ENCODE measurements at places on chromosomes 6 and 20.

- DNase-seq: no peak
Observed at GRCh38 chr20:288956-289692, 1.4 kb downstream of the C20orf96 start.

- DNase-seq: peak; percentile 28
Observed at GRCh38 chr6:143743301-143744166, 65.8 kb downstream of the PHACTR2 start.

GRCh38 chr6:170174124-170174770, 116.6 kb downstream of the DLL1 start:
- peak; percentile 42 for DNase-seq

DNA sequence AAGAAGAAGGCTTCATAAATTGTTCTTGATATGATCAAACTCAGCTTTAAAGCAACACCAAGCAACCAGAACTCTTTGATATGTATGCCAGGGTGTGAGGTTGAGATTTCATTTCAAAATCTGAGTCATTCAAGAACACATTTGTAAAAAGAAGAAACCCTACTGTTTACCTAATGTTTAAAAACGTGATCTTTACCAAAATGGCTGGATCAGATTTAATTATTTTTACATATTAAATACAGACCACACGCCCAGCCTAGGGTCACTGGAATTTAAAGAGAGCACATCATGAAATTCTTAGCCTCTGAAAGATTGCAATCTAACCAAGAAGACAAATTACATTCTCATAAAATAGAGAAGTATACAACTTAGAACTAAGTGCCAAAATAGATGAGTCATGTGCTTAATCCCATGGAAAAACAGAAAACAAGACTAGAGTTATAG, 206.8 kb upstream of the SMLR1 start:
- no peak for DNase-seq

- DNase-seq: no peak
Observed at GRCh38 chr6:79149884-79150283, 71.8 kb upstream of the PHIP start.

DNA sequence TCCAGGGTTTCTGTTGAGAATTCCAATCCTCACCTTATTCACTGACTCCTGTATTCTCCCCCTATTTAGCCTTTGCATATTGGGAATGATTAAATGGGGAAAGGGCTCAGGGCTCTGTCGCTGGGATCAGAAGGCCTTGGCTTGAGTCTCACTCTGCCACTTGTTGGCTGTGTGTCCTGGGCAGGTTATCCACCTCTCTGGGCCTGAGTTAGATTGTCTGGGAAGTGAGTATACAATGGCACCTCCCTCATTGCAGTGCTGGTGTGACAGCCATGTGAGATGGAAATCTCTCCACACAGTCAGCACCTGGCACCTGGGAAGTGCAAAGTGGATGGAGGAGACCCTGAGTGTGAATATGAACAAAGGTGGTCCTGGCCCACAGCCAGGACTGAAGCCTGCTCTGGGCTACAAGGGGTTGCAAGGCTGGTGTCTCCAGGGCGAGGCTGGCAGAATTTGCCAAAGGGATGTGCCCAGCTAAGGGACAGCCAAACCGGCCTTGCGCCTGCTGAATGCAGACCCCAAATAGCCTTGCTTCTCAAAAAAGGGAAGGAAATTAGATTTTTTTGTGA, 200.0 kb upstream of the PMEPA1 start:
- DNase-seq: no peak

DNA sequence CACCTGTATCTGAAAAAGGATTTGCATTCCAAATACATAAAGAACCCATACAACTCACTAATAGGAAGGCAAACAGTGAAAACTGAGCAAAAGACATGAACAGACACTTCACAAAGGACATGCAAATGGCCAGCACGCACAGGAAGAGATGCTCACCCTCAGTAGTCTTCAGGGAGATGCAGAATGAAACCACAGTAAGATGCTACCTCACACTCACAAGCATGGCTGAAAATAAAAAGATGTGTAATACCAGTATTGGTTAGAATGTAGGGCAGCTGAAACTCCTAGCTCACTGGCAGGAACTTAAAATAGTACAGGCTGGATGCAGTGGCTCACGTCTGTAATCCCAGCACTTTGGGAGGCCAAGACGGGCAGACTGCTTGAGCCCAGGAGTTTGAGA, 64.6 kb downstream of the SNX5 start:
- no peak for DNase-seq

- no peak for DNase-seq
Observed at GRCh38 chr20:4047614-4048013, 32.3 kb upstream of the RNF24 start.

GRCh38 chr20:62141397-62142251, 1.6 kb downstream of the PSMA7 start:
- peak; percentile 18 for DNase-seq

DNA sequence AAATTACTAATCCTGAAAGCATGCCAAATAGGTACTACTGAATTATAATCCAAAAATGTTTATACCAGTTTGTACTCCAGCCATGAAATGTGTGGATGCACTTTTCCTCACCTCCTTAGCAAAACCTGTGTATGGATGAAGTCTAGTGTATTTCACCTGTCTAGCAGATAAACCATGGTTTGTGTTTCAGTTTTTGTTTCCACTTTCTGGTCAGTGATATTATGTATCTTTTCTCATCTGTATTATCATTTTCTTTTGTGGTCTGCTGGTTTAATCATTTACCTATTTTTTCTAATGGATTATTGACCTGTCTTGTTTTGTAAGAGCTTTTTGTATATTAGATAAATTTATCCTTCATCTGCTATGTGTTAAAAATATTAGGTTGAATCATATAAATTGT, 41.0 kb upstream of the TMEM217 start:
- DNase-seq: no peak

DNA sequence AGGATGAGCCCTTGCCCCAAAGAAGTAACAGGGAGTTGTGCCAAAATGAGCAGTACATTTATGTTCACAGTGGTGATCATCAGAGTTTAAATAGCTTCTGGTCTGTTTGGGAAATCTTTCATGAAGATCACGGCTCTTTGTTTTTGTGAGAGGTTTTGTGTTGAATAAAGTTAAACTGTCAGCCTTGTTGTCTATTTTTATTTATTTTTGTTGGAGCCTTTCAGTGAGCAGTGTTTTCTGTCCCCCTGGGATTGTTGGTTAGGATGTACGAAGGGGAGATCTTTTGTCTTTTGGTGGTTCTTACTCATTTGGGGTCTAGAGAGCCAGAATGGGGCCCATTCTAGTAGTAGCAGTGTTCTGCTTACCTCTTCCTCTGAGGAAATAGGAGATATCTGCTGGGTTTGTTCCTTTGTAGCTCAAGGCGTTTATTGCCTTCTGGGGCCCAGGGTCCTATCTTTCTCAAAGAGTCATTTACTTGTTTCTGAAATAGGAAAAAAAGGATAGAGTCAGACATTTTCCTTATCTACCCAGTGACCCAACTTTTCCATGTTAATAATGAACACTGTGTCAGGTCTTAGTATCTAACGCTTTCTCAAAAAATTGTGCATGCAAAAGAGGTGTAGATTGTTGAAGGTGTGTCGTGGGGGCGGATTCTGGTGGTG, 157.4 kb downstream of the JARID2 start:
- no peak for DNase-seq

DNA sequence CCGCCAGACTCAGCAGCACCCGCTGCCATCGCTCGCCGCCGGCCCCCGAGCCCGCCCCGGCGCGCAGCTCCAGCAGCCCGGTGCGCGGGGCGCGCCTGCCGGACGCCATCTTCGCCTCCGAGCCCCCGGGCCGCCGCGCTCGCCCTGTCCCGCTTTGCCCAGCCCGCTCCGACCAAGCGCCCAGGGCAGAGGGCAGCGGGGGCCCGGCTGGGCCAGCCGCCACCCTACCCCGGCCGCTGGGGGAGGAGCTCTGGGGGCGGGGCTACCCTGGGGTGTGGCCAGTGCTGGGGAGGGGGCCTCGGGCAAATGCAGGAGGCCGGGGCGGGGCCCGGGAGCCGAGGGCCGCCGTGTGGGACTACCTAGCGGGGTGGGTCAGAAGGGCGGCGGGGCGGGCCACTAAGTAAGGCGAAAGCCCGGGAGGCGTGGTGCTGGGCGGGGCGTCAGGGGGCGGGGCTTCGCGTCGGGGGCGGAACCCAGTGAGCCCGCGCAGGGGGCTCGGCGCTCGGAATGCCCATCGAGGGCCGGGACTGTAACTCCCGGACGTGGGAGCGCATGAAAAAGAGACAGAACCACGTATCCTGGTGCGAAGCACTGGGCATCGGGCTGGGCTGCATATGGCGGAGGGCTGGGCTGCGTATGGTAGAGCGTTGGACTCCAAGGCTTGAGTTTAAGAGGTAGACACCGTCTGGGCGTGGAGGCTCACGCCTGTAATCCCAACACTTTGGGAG, at the start of gene SNTA1:
Gene SNTA1 (minus strand): TSS at position 252 of the 728 bp plus-strand sequence. CDS start 143 bp downstream, at position 109.
- DNase-seq: peak; percentile 90

DNA sequence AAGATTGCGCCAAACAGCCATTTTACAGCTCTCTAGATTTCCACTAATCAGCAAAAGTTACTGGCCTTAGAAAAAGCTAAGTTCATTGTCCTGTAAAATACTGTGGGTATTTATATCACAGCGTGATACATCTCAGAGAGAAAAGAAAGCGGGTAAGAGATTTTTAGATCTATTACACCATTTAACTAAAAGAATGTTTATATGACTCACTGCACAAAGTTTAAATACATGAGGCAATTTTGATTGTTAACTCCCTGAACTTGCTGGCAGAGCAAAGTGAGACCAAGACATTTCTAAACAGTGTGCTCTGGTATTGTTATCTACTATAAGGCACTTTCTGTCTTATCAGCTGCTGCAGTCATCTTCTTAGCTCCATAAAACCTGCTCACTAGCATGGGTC, 314.3 kb downstream of the EPHA7 start:
- no peak for DNase-seq

GRCh38 chr6:159913375-159913774, 22.6 kb downstream of the MAS1 start:
- DNase-seq: no peak

- no peak for DNase-seq
Observed at GRCh38 chr6:130211691-130212090, 11.1 kb downstream of the SAMD3 start.

- DNase-seq: no peak
Observed at GRCh38 chr6:156825475-156825874, 48.3 kb downstream of the ARID1B start.

- no peak for DNase-seq
Observed at GRCh38 chr6:106037060-106037459, 49.1 kb upstream of the PRDM1 start.

DNA sequence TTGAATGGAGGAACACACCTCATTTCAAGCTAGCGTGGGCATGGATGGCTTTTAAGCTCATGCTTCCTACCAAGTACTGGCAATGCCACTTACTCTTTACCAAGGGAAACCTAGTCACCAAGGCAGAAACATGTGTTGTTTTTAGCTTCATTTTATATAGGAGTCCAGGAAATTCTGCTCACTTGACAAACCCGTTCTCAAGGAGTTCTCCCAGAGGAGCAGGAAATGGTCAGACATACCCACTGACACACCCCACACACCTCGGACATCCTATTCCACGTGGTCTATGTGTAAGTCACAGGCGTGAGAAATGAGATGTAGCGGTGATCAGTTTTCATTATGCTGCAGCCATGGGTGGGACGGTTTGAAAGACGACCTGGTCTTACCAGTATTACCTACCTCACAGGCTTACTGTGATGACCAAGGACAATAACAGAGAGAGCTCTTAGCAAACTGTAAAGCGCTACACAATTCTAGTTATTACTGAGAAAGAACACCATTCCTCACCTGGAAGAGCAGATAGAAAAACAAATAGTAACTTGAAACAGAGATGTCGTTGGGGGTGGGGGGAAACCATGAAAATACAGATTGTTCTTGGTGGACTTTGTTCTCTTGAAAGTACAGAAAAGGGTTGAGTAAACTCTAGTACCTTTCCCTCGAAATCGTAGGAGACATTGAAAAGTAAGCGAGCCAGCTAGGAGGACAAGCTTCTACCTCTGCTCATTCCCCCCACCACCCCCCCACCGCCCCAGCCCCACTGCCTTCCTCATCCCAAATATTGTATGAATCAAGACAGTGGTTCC, 1.7 kb downstream of the CNKSR3 start:
- DNase-seq: peak; percentile 37

GRCh38 chr20:20521736-20522135, 153.8 kb downstream of the INSM1 start:
- no peak for DNase-seq

- no peak for DNase-seq
Observed at GRCh38 chr20:30937790-30938189, 319.7 kb upstream of the DEFB115 start.

GRCh38 chr6:153758516-153758915, 280.5 kb upstream of the OPRM1 start:
- no peak for DNase-seq

GRCh38 chr20:37193226-37193625, 13.9 kb upstream of the MROH8 start:
- no peak for DNase-seq

DNA sequence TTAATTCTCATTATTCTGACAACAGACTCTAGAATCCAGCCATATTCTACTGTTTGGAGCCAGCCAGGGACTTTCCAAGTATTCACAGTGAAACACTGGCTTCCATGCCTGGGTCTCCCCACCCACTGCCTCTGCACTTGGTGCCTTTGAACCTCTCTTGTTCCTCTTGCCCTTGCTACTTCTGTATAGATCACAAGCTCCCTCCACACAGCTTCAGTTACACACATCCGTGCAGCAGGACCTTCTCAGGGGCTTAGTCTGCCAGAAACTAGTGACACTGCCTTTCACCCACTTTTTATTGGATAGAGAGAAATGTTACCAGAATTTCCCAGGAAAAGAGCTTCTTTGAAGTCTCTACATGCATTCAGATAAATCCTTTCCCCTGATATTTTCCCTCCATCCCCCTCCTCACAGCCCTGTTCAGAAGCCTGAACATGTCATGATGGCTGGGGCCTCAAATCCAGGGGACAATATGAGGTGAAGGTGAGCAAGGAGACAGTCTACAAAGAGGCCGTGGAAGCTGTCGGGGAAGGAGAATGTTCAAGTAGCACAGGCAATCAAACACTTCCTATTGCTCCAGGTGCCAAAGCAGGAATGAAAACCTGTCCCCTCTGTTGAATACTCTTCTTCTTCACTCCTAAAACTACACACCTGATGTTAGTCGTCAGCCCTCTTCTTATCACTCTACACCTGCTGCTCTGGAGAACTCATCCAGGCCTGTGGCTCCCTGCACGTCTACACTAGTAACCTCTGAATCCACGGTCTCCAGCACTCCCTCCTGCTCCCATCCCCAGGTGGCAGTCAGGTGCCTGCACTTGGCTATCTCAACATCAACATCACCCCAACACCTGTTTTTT, 20.2 kb upstream of the HLA-DOA start:
- peak; percentile 55 for DNase-seq

GRCh38 chr6:153852481-153852880, 186.6 kb upstream of the OPRM1 start:
- DNase-seq: peak; percentile 46

DNA sequence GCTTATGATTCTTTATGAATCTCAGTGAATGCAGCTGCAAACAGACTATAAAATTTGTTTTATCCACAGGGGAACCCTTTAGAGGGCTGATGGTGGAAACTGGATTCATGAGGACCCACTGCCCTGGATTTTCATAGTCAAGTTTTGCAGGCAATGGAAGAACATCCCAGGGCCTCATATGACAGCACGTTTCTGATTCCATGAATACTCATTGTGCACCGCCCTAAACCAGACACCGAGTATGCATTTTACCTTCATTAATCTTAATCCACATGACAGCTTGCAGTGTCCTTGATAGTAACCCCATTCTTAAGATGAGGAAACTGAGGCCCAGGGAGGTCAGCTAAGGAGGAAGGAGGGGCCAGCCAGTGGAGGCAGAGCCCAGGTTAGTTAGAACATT, 270.4 kb downstream of the PREX1 start:
- DNase-seq: no peak
